Activated CD8-positive, alpha-beta memory T cell treated with anti-CD3 and anti-CD28 coated beads for 1 hour (primary cell): ENCODE measurements at places on chromosomes 3 and 15.

- DNase-seq = no peak
Observed at GRCh38 chr3:47578691-47579632, at the start of gene CSPG5. Gene CSPG5, minus strand, starts transcription at chr3:47578865. Its CDS starts 172 bp downstream, at chr3:47578693.

DNA sequence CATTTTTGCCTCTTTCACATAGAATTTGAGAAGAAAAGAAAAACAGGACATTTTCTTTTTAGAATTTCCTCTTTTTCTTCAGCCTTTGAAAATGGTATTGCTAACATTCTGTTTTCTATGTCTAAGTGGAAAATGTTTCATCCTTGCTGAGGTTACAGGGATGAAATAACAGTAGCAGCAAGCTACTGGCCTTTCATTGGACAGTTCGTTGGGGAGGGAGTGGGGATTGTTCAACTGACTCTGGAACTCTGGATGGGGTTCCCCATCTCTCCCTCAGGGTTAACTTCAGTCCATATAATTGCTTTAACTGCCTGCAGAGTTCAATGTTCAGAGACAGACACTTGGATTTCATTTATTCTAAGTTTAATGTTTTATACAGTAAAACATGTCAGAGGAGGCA lies 346.0 kb downstream of the NLGN1 start:
- DNase-seq = no peak

DNA sequence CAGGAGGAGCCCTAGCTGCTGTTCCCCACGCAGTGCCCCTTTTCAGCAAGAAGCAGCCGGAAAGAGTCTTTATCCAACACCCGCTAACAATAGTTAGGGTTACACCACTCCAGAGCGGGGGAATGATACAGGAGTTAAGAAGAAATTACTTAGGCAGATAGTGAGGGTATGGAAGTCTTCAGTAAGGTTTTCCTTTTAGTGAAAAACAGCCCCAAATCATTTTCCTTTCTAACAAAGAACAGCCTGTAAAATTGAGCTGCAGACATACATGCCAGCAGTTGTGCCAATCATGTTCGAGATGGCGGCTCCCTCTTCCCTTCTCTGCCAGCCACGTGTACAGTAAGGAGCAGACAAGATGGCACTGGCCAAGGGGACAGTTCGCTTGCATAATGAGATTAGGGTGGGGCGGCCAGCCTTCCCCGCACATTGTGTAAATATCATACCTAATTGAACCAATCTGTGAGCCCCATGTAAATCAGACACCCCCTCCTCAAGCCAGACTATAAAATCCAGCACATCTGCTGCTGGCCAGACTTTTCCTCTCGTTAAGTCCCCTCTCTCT lies 18.5 kb upstream of the SENP5 start:
- no peak for DNase-seq

DNA sequence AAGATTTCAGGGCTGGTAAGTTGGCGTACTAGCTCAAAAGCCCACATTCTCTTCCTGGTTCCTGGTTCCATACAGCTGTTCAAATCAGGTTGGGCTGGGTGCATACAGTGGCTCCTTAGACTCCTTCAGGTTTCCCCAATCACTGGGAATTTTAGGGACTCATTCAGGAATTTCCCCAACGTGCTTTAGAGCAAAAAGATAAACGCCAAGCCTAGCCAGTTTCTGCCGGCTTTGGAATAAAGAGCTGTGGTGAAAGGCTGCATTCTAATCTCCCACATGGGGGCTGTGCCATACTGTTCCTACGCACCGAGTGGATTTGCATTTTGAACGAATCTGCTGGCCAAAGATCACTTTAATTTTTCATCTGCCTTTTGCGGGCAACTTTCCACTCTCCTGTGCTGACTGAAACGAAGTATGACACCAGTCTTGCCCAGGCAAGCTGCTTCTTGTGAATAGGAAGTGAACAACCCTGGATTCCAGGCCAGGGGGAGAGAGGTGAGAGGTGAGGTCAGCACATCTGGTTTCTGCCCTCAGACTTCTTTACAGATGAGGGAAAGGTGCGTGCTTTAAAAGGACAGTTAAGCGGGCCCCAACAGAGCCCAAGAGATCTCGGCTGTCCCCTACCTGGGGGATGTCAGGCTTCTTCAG lies 184.2 kb upstream of the PDZRN3 start:
- no peak for DNase-seq
